ENCODE measurements at places on chromosomes 3 and 15.

GRCh38 chr3:11349446-11349845 lies 77.2 kb downstream of the ATG7 start:
- DNase-seq = no peak

DNA sequence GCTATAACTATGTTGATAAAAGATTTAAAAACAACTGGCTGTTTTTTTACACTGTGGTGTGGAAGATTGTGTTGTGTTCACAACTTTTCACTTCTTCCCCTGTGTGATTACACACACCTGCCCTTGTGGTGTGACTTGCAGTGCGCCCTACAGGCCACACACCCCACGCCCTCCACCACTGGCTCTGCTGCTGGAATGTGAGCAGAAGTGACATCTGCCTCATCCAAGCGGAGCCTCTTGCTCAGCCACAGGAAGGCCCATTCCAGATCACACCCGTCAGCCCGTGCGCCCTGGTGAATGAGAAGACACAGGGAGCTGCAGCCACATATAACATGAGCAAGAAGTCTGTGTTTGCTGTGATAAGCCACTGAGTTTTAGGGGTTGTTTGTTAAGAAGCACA lies 7.0 kb downstream of the CCR2 start:
- no peak for DNase-seq

DNA sequence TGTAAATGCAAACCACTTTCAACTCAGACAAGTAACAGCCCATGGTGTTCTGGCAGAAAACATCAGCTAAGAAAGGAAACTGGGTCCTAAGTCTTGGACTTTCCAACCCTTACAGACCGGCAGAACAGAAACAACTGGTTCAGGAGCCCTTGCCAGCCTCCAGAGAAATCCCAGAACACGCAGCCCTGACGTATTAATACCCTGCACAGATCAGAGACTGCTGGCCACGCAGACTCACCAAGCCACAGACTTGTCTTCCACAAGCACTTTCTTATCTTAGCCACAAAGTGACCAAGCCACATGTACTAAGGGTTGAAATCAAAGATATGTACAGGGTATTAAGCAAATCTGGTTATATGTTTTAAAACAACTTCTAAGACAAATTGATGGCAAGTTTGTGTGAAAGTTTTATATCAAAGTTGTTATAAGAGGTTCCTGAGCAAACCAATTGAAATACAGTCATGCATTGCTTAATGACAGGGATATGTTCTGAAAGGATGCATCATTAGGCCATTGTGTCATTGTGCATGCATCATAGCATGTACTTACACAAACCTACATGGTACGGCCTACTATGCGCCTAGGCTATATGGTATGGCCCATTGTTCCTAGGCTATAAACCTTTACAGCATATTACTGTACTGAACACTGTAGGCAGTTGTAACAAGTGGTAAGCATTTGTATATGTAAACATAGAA lies 36.8 kb downstream of the BTD start:
- no peak for DNase-seq

GRCh38 chr3:167507954-167508353 lies 34.1 kb upstream of the SERPINI2 start:
- no peak for DNase-seq

GRCh38 chr3:187590861-187591576 lies 79.2 kb downstream of the SST start:
- no peak for DNase-seq

GRCh38 chr3:88189361-88189810 lies 39.6 kb downstream of the C3orf38 start:
- DNase-seq = no peak
